Substantia nigra (tissue), 51 donors: ENCODE measurements at places on chromosomes 3 and 15.

- DNase-seq = no peak
Observed at GRCh38 chr3:39448506-39449233, 18.8 kb upstream of the MOBP start.

GRCh38 chr15:75680007-75680789 is 32.5 kb downstream of the CSPG4 start:
- DNase-seq = no peak

DNA sequence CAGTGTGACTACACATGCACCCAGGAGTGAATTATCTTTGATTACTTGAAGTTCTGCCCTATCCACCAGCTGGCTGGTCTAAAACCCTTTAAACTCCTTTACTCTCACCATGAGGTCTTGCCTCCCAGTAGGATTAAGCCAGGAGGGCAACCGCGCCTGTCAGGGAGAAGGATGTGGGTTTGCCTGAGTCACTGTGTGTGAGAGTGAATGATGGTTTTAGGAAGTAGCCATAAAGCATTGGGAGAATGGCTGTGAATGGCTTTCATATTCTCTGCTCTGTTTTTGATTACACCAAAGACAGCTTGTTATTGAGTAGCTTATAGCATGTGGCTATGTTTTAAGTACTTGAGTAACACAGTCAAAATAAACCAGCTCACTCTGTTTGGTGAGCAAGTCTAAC is 637.7 kb upstream of the TBL1XR1 start:
- no peak for DNase-seq

DNA sequence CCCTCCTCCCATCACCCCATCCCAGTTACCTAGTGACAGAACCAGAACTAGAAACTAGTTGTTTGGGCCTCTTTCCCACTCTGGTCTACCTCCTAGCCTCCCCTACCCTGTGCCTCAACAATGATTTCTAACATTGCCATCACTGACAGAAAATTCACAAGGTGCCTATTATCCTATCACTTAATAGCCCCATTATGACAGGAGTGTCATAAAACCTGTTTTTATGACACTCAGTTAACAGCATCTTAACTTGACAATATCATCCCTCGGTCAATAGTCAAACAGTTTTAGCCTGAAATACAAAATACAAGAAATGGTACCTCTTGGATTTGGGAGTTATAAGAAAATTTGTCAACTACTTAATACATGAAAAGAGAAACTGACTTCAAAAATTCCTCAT is 46.5 kb downstream of the ULK4 start:
- DNase-seq = no peak

- DNase-seq = no peak
Observed at GRCh38 chr15:101153801-101154656, 97.8 kb downstream of the CHSY1 start.

DNA sequence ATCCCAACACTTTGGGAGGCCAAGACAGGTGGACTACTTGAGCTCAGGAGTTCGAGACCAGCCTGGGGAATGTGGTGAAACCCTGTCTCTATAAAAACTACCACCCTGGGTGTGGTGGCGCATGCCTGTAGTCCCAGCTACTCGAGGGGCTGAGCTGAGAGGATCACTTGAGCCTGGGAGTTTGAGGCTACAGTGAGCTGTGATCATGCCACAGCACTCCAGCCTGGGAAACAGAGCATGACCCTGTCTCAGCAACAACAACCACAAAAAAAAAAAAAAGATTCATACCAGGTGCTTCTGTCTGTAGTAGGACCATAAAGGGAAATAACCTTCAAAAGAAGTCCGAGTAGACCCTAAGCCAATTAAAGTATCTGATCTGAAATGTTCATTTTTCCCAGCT is 94.5 kb downstream of the SERPINI1 start:
- DNase-seq = no peak

DNA sequence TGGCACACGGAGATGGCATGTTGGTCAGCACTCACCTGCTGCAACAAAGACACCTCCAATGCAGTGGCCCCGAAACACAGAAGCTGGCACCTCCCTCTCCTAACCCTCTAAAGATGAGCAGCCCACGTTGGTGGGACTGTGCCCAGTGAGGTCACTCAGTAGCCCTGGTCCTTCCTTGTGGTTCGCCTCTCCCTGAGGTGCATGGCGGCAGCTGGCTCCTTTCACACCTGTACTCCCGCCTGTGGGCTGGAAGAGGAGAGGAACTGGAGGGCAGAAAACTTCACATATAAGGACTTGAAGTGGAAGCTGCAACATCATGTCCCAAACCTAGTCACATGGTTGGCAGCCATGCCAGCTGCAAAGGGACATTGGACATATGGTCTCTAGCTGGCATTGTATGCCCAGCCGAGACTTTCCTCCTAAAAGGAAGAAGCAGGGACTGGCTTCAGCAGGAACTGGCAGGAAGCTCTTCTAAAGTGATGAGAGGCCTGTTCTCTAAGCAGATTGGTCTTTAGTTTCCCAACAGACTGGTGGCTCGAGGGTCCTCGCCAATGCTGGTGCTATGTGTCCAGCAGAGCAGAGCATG is 10.8 kb upstream of the C3orf22 start:
- no peak for DNase-seq

DNA sequence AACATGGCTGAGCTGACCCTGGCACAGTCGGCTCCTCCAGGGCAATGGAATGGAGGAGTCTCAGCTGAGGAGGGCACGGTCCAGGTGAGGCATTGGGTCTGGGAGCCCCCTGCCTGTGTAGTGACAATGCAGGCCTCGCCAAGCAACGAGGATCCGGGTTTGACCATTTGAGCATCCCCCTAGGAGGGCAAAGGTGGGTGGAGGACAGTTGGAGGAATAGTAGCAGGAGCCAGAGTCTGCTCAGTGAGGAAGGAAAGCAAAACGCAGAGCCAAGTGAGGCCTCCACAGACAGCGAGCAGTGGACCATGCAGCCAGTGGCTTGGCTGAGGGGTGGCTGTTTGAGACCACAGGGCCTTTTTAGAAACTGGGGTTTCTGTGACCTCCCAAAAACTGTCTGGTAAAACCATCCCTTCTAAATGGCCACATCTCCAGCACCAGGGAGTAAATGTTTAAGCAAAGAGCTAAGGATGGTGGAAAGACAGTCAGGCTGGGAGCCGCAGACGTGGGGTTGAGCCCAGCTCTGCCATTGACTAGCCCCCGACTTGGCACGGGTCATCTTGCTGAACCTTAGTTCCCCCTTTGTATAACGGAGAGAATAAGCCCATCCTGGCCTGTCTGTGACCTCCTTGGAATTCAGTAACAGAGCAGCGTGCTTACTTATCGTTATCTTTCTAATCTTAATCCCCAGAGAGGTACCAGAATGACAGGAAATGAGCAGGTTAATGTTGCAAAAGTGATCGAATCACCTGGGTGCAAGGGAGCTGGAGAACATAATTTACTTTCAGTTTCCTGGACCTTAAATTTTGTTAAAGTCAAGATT is 46.8 kb downstream of the CMTM6 start:
- DNase-seq = no peak

DNA sequence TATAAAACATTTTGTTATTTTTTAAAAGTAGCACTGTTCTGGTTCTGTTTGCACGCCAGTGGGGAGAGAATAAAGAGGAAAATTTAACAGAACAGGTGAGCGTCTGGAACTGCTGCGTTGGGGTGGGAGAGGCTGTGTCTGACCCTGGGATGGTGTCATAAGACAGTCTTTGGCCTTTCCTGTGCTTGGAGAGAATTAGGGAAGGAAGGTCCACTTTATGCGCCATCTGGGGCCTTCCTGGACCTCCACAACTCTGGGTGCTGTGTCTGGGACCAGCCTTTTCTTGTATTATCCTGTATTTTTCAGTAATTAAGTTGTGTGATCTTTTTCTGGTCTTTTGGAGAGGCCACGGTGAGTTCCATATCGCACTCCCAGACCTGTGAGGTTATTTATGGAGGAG is 3.3 kb downstream of the FAM43A start:
- DNase-seq = no peak

GRCh38 chr15:82122746-82123400 is 77.1 kb upstream of the MEX3B start:
- DNase-seq = no peak

- no peak for DNase-seq
Observed at GRCh38 chr15:39857132-39857531, 62.9 kb downstream of the GPR176 start.
